ENCODE measurements at places on chromosomes 6 and 20. TPM values are rescaled to one million over a fixed set of nuclear protein-coding genes. Genes with fewer than 3 reads are reported as not detected.

Gene TMEM244
- total RNA-seq = not detected

Gene MYL9
- 14.8 TPM for total RNA-seq

Gene PCED1A
- 26.6 TPM for total RNA-seq

Gene ZFP57
- not detected for total RNA-seq

Gene HMGCLL1
- total RNA-seq = 0.08 TPM

Gene KCNQ2
- total RNA-seq = 0.51 TPM

Gene SLC26A8
- total RNA-seq = 0.10 TPM

Gene ADGB
- not detected for total RNA-seq

Gene LPA
- total RNA-seq = 0.09 TPM

Gene ECT2L
- not detected for total RNA-seq

Gene ARMH2
- not detected for total RNA-seq

Data from A549 treated with Hydrocortisone at 1 μM for 4 hours (cell line).